ENCODE measurements at places on chromosomes 2 and 18.

DNA sequence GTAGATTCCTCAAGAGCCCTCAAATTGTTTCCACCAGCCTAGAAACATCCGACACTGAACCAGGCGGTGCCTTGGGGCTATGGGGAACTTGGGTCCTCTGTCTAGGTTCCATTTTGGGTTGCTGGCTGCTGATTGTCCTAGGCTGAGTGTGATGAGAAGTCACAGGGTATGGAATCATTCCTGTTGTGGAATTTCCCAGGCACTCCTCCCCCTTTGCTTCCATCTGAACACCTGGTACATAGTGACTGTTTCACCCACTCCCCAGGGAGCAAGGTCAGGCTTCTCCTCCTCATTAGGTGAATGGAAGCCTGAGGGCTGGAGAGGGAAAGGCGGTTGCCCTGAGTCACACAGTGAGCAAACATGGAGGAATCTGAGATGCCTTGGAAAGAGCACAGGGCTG lies 4.5 kb downstream of the KIF3C start:
- peak; percentile 95 for DNase-seq

DNA sequence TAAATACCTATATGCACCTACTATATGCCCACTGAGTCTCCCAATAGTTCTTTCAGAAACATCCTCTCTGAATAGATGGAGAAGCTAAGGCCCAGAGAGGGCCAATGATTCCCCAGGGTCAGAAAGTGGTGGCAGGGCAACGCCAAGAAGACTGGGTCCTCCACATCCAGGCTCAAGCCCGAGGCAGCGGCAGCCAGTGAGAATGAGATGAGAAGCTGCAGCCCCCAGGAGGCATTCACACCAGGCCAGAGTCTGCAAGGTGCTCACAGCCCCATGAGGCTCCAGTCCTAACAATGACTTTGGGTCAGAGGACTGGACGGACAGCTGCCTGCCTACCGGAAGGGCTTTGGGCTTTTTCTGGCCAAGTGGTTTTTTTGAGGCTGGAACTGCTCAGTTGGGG lies 3.5 kb downstream of the TEX261 start:
- no peak for DNase-seq

GRCh38 chr2:8133913-8134472 lies 547.9 kb upstream of the ID2 start:
- DNase-seq: peak; percentile 13

GRCh38 chr2:191166111-191166755 lies 15.4 kb upstream of the STAT4 start:
- peak; percentile 79 for DNase-seq

DNA sequence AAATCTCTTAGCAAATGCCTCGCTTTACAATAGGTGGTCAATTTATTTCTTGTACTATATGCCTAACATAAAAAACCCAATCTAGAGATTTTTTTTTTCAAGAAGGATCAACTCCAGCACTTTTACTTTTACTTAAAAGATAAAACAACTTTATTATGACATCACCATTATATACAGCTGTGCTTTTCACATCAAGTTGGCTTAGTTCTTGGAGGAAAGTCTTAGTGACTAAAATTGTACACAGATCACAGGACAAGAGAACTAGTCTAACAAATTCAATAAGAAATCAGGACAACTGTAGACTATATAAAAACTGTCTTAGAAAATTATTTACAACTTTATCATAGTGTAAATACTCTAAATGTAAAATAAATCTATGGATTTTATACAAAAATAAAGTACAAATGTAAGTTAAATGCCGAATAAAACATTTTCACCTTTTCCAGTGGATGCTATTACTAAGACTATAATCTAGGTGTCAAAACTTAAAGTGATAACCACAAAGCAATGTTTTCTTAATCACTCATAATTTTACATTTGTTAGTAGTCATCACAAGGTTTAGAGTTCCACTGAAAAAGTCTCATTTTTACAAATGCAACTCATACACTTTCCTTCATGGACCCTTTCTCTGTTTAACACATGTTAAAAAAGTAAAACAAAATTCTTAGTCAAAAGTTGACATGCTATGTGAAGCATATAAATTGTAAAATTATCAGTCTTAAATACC lies 5.4 kb upstream of the CD302 start:
- no peak for DNase-seq

DNA sequence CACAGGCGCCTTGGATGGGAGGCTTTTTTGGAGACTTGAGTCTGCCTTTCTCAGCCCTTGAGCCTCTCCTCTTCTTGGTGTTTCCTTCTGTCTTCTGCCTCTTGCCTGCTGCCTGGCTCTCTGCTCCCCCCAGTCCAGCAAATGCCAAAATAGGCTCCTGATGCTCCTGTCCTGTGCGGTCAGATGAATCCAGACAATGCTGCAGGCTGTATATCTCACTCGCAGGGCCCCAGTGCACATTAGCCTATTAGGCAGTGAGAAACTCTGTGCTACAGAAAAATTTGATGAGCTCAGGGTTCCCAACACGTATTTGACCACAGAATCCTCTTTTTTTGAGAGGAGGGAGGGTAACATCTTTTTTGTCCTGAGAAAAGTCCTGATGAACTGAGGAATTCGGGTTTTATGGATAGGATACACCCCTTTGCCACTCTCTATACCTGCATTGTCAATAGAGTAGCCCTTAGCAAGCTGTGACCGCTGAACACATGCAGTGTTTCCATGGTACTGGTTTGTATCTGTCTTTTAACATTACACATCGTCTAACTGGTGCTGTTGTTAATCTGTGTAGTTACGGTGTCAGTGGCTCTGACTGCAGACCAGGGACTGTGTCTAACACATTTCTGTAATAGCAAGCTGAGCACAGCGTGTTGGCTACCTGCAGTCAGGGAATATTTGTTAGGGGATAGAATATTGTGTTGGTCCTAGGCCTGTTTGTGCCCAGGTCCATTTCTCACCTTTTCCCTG lies 50.8 kb downstream of the FAM228A start:
- DNase-seq: no peak

GRCh38 chr18:31454066-31454708 lies 6.6 kb downstream of the DSG3 start:
- no peak for DNase-seq

Measured in islet precursor cell (in vitro differentiated cells).